ENCODE measurements at places on chromosomes 4 and X. TPM values are rescaled to one million over a fixed set of nuclear protein-coding genes. Genes with fewer than 3 reads are reported as not detected.
A peak's percentile ranks its signal among the peaks of the same experiment; 100 is the strongest.

LRP2BP gene
- 3.2 TPM for total RNA-seq

SLC10A4 gene
- total RNA-seq = 0.19 TPM

SLC6A8 gene
- 185 TPM for total RNA-seq

ZNF157 gene
- not detected for total RNA-seq

EGF gene
- 12.3 TPM for total RNA-seq

POU4F2 gene
- not detected for total RNA-seq

IL13RA1 gene
- 10.8 TPM for total RNA-seq

RAB40AL gene
- not detected for total RNA-seq

MSANTD1 gene
- total RNA-seq = 0.49 TPM

GASK1B gene
- 107 TPM for total RNA-seq

PCYT1B gene
- total RNA-seq = 0.31 TPM

DKK2 gene
- 3.9 TPM for total RNA-seq

LPAR4 gene
- total RNA-seq = not detected

ERVMER34-1 gene
- 5.4 TPM for total RNA-seq

SSX4 gene
- not detected for total RNA-seq

- no peak for DNase-seq
Measured at GRCh38 chrX:121308276-121308805, 260.9 kb downstream of the GLUD2 start.

DNA sequence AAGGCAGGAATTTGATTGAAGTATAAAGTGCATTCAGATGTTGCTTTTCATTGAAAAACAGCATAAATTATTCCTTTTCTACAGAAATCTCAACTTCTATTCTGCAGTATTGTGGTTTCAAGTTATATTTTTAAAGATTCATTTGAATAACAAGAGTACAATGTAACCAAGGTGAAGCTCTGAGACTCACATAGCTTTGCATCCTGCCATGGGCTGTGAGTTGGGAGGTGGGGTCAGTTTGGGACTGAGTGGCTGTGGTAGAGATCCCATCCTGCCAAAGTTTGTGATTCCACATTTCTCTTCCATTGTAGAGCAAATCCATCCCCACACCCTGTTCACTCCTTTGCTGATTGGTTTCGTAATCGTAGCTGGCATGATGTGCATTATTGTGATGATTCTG, 69.2 kb downstream of the KIT start:
- no peak for DNase-seq

- DNase-seq = peak; percentile 53
Measured at GRCh38 chr4:85681221-85681657, 206.3 kb downstream of the ARHGAP24 start.

DNA sequence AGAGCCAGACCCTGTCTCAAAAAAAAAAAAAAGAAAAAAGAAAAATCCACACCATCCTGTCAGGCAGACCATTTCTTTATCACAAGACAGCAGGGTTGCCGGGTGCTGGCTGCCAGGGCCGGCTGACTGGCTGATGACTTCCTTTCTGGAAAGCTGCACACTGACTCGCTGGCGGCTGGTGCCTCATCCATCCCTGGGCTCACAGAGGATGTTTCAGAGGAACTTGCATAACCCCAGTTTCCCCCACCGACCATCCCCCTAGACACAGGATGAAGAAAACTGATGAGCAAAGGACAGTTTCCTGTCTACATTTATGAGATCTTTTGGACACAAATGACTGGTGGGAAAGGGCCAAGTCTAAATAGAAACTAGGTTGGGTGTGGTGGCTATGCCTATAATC, 14.1 kb downstream of the HPSE start:
- DNase-seq = peak; percentile 45

GRCh38 chrX:17521871-17522693, 147.1 kb downstream of the NHS start:
- DNase-seq = peak; percentile 16

DNA sequence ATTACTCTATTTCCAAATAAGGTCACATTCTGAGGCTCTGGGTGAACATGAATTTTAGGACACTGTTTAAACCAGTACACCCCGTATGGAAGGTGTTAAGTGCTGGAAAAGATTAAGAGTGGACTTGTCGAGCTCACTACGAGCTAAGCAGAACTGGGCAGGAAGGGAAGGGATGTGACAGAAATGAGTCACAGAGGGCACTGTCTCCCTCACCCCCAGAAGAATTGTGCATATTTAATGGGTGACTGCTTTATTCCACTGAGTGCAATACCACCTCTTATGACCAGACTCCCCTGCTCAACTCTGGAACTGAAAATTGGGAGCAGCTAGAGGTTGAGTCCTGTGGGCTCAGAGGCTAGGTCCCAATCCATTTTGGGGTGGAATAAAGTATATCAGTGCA, 187.4 kb upstream of the RPS6KA3 start:
- DNase-seq = no peak

DNA sequence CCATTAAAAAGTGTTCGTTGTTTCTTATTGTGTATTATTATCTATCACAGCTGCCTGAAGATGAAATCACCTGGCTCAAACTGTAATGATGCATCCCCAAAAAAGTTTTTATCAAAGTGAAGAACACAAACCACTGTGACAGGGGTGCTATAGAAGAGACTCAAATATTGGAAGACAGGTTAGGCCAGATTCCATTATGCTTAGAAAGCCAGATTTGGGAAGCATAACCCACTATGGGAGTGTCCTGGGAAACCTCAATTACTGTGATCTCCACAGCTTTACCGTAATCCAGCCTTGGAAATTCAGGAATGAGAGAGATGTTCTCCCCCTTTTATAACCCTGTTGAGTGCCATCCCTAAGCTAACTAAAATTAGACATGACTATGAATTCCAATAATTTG, 114.2 kb downstream of the NWD2 start:
- no peak for DNase-seq

DNA sequence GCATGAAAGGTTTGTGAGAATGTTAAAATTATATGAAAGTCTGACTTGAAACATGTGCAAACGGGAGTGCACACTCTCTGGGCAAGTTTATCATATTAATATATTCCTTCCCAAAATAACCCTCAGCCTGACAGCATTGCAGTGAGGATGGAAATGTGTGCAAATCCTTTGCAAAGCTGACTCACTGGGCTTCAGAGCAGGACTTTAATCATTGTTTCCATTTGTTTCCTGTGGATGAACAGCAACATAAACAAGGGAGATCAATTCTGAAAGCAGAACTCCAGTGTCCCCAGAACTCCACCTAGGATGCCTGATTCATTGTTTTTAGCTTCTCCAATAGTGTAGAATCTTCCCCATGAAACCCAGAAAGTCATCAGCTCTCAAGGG, 32.9 kb downstream of the SLC2A9 start:
- no peak for DNase-seq

DNA sequence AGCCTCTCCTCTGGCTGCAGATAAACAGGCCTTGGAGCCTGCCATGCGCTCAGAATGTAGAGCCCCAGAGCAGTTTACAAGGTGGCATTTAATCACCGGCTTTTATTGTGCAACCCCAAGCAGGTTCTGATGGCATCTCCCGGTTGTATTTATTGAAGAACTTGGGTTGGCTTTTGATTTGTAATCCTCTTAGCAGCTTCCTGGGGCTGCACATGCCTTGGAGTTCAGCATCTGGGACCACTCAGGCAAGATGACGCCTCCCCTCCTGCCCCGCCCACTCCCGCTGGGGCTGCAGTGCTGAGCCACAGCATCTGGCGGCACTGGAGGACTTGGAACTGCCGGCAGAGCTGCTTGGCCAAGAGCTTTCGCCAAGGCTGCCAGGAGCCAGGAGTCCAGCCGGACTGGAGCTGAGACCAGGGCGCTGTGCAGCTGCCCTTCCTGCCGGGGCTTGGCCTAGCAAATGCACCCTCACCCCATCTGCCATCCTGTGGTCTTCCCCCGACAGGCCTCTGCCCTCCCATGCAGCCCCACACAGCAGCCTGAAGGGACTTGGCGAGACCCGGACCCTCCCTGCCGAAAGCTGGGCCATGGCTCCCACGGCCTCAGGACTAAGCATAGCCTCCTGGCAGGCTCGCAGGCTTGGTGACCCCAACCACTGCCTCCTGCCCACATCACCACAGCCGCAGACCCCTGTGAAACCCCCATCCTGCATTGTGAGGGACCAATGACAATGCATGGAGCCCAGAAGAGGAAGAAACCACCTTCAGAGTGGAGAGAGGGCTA, 5.4 kb downstream of the HTRA3 start:
- peak; percentile 87 for DNase-seq

GRCh38 chr4:170011921-170012628, 14.1 kb downstream of the MFAP3L start:
- no peak for DNase-seq

GRCh38 chr4:40963897-40964478, 214.2 kb downstream of the NSUN7 start:
- DNase-seq = no peak

DNA sequence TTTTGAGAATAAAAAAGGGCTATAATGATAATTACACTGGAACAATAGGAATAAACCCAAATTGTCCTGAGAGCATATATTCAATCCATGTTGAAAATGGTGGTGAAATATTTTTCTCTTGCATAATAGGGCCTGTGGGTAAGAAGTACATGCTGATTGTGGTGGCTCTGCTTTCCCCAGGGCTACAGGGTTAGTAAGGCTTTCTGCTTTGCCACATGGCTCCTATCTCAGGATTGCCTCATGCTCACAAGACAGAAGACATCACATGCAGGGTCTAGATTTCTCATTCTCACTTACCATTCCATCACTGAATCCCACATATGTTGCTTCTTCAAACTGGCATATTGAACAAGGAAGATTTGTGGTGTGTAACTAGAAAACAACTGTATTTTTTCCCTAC, 12.4 kb upstream of the VEGFC start:
- DNase-seq = no peak

- DNase-seq = no peak
Measured at GRCh38 chrX:66914080-66914479, 275.2 kb upstream of the EDA2R start.

DNA sequence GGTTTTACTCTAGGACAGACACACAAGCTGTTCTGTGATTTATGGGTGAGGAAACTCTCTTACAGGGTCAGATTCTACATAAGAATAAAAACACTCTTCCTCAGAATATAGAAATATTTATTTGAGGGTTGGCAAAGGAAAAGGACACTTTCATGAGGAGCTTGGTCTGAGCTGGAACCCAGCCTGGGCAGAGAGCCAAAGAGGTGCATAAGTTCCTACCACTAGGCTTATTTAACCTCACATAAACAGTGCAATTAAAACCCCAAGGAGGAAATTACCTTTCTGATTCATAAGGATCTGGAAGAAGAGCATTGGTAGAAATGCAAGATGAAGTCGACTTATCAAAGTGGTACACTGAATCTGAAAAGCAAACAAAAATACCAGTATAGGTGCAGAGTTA, 32.9 kb downstream of the SETD7 start:
- no peak for DNase-seq

GRCh38 chrX:24426340-24426913, 38.7 kb upstream of the PDK3 start:
- no peak for DNase-seq

GRCh38 chrX:7889135-7889534, 38.1 kb downstream of the PNPLA4 start:
- DNase-seq = no peak

GRCh38 chrX:40303256-40304077, 205.7 kb upstream of the BCOR start:
- no peak for DNase-seq

GRCh38 chr4:110627977-110628662, 5.2 kb upstream of the PITX2 start:
- DNase-seq = no peak

DNA sequence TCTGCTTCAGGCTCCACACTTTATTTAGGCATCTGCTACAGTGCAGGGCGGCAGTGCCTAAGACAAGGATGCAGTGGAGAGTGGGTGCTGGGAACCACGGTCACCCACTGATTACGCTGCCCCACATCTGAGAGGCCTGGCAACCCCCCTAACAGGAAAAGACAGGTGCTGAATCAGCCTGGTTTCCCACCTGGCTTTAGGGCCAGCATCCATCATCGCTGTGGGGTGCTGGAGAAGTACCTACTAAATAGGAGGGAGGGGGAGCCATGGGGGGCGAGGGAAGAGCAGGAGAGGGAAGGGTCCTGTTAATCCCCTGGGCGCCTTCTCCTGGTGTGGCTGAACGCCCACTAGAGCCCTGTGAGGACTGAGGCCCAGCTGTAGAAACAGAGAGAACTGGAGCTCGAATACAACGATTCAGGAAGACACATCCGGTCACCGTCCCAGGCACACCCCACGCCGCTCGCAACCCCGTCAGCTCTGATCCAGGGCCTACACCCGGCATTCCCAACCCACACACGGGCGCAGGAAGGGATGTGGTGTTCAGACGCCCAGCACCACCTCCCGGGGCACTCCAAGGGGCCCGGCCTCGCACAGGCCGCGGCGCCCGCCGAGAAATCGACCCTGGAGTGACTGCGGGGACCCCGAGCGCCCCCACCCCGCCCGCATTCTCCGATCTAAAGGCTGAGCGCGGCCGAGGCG, 554 bp downstream of the DCTD start:
- DNase-seq = peak; percentile 62

GRCh38 chrX:119687661-119688413, 5.1 kb downstream of the SEPTIN6 start:
- no peak for DNase-seq

DNA sequence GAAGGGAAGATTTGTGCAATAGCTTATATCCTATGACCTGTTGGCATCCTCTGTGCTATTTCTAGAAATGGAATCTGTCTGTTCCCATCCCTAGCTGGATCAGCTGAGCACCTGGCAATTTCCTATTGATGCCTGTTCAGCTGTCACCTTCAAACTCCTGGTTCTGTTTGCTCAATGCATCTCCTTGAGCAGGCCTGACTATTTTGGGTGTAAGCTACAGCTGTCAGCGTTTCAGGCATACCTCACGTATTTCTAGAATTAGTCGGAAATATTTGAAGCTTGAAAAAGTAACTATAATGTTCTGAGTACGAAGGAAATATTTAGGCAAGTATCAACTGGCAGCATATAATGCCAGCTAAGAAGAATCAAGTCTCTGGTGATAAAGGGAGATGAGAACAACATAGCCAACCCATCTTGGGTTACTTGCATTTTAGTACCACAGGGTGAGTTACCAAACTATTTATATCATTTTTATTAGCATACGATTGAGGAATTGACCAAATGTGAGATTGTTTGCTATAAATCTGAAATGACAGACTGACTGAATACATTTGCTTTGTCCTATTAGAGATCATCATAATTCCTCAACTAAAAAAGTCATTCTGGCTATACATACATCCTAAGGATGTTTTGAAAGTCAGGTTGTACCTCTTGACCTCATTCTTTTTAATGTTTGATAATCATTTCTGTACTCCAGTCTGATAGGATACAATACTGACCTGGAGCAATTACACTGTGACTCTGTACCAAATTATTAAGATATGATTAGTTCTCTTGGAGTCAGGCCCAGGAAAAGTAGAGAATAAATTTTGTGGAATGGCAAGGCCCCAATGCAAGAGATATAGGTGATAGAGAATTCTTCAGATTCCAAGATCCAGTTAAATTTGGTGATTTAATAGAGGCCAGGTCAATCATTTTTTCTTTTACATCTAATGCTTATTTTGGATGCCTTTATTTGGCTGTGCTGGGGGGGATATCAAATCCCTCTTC, 36.4 kb upstream of the PLAC1 start:
- no peak for DNase-seq

GRCh38 chrX:20016616-20016945, 25.7 kb upstream of the BCLAF3 start:
- no peak for DNase-seq

- DNase-seq = no peak
Measured at GRCh38 chrX:123184219-123184865, at the start of gene GRIA3. Gene GRIA3 (plus strand): TSS chrX:123184278. CDS start chrX:123184536, 258 bp downstream.
